Stimulated activated CD8-positive, alpha-beta memory T cell treated with anti-CD3 and anti-CD28 coated beads, Interleukin-4, amount 100 ng/mL, for 1 hour (primary cell): ENCODE measurements at places on chromosomes 13 and 19.

DNA sequence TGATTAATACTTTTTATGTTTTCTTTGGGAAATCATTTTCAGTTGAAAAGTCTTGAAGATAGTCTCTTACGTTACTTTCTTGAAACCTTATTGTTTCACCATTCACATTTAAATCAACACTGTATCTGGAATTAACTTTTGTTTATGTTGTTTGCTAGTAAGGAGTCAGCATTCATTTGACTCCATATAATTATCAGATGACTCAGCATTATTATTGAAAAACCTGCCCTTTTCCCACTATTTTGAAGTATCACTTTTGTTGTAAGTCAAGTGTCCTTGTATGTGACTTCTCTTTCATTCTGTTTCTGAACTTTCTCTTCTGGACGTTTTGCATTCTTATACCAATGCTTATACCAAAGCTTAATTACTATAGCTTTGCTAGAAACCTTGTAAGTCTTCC, 186.1 kb upstream of the KLF12 start:
- DNase-seq: no peak

GRCh38 chr13:36981156-36981743, 17.9 kb downstream of the ALG5 start:
- DNase-seq: no peak

- DNase-seq: no peak
Measured at GRCh38 chr13:88601949-88602348, 930.8 kb downstream of the SLITRK5 start.

DNA sequence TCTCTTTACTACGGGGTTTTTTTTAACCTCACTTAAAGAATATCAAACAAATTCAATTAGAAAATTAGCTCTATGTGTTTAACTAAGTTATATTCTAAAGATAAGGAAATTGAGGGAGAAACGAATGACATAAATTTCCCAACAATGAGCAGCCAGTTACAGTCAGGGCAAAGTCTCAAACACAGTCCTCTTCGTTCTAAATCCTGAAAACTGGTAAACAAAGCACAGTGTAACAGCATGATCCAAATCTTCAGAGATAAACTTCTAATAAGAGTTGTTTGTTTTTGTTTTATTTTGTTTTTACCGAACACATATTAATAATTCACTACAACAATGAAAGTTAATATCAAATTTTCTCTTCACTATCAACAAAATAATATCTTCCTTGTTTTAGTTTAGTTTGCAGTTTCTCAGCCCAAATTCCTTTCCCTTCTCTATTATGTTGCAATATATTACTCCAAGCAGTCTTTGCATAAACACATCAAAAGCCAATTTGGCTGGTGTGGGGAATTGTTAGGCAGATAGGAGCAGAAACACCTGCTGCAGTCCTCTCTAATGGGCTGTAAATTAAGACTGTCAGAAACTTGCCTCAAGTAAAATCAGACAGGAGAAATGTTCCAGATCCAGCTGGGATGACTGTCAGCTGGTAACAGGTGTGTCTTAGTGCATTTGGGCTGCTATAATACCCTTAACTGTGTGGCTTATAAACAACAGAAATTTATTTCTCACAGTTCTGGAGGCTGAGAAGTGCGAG, 106.5 kb upstream of the SGCG start:
- no peak for DNase-seq

DNA sequence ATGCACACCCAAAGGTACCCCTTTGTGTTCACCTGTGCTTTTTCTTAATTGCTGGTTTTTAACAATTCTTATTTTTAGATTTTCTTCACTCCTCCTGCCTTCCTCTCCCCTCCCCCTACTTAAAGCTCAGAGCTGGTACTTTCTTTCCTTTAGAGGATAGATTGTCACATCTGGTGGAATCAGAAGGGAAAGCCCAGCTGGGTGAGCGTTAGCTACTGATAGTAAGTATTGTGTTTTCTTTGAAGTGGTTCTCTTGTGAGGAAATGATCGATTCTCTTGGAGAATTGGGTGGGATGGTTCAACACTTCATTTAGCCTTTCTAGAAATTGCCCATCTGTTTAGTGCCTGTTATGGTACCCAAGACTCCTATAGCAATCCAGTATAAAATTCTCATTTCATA, 84.8 kb downstream of the FLT1 start:
- no peak for DNase-seq

DNA sequence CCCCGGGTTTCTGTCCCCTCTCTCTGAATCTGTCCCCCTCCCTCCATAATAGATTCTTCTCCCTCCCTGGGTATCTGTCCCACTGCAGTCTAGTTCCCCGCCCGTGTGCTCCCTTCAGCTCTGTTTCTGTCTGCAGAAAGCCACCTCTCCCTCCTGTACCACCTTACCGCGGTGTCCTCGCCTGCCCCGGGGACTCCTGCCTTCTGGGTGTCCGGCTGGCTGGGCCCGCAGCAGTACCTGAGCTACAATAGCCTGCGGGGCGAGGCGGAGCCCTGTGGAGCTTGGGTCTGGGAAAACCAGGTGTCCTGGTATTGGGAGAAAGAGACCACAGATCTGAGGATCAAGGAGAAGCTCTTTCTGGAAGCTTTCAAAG, 1.3 kb downstream of the FCGRT start:
- no peak for DNase-seq

DNA sequence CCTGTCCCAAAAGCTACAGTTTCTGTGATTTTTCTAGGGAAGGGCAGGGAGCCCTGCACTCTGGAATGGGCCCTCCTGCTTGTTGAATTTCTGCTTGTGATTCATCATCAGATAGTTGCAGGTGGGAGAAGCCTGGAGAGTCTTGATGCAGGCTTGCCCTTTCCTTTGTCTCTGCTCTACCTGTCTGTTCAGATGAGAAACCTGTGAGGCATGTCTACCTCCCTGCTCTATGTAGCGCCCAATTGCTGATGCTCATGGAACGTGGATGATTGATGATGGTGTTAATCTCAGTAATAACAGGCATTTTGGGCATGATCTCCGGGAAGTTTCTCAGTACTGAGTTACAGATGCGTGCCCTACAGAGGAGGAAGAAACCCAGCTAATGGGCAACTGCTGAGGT, 10.9 kb upstream of the CBY2 start:
- no peak for DNase-seq
